Activated naive CD4-positive, alpha-beta T cell (primary cell): ENCODE measurements at places on chromosomes 3 and 15.

DNA sequence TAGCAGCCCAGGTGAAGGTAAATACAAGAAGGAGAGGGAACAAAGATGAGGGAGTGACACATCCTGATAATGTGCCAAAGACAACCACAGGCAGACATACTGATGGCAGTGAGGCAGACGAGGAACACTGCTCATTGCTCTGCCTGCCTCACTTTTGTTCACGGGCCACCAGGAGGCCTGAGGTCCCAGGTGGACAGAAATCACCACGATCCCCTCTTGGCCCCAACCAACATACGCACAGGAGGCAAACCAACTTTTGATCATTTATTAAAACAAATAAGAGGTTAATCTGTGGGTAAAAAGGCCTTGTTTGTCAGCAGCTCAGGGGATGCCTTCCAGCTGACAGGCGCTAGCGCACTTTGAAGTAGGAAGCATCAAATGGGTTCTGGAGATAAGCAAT is 4.2 kb downstream of the ALG1L2 start:
- no peak for DNase-seq

GRCh38 chr3:117486719-117487716 is 777.4 kb downstream of the TUSC7 start:
- DNase-seq: no peak

DNA sequence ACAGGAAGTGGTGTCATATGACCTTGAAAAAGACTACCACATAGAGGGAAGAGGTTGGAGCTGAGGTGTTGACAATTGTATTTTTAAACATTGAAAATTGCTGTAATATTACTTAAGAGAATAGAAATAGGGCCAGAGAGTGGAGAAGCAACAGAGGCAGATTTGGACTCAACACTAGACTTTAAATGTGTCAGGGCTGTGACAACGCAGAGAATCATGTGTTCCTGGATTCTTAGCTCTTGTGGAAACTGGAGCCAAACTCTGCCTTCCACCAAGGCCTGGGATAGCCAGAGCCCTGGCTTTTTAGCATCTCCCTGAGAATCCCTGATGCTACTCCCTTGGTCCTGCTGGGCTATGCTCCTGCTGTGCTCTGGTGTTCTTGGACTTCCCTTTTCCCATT is 277.5 kb downstream of the KCNH8 start:
- DNase-seq: no peak

- DNase-seq: no peak
Measured at GRCh38 chr3:1513662-1514061, 420.8 kb downstream of the CNTN6 start.

DNA sequence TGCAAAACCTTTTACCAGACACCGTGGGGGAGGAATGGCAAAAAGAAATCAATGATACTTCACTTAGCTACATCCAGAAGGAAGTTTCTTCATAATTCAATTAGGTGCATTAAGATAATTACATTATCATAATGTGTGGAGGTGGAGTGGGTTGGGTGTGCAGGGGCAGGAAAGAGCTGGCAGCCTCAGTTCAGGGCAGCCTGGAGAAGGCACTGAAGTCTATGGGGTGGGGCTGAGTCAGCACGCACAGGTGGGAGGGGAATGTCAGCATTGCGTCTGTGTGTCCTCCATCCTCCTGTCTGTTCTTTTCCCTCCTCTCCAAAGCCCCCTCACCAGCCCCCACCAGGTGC is 278.8 kb downstream of the GABRG3 start:
- no peak for DNase-seq

- no peak for DNase-seq
Measured at GRCh38 chr3:98166396-98166795, at the start of gene OR5H15. Gene OR5H15, plus strand, starts transcription at chr3:98166696. Its CDS starts 2,004 bp downstream, at chr3:98168700.

- no peak for DNase-seq
Measured at GRCh38 chr3:122502941-122503340, 11.8 kb downstream of the KPNA1 start.

DNA sequence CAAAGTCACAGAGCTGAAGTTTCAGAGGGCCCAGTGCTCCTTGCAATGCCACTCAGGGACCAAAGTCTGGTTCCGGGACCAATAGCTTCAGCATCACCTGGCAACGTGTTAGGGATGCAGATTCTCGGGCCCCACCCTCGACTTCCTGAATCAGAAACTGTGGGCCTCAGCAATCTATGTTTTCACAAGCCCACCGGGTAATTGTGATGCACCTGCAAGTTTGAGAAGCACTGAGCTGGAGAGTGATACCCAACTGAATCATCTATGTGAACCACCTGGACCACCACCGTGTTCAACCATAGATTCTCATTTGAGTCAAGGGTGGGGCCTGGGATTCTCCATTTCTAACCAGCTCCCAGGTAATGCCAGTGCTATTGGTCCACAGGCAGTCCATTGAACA is 55.7 kb downstream of the CORO2B start:
- DNase-seq: no peak

DNA sequence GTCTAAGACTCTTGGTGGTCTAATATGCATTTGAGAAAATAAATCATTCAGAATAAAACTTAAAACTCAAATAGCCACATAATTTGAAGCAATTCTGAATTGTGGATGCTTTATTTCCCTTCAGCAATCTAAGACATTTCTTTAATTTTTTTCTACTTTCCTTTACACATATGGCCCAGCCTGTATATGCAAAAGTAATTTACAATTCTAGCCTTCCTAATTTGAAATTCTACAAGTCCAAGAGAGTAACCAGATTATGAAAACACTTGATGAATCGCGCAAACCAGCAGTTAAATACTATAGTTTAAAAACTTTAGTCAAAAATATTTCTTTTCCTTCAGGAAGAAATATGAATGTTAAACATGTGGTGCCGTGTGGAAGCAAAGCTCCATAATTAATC is 1014.2 kb downstream of the TUSC7 start:
- no peak for DNase-seq

DNA sequence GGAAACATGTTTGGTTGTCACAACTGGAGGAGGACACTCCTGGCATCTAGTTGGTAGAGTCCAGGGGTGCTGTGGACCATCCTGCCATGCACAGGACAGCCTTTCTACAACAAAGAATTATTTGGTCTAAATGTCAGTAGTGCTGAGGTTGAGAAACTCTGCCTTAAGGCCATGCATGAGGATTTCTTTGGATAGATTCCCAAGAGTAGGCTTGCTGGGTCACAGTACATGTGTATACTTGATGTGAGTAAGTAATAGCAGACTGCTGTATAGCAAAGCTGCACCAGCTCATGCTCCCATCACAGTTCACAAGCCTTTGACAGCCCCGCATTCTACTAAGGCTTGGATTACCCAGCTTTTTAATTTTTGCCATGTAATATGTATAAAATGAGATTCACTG is 151.3 kb downstream of the MFSD1 start:
- no peak for DNase-seq

GRCh38 chr15:68700455-68701123 is 120.1 kb downstream of the ANP32A start:
- DNase-seq: no peak

GRCh38 chr15:95624616-95625361 is 705.7 kb upstream of the NR2F2 start:
- no peak for DNase-seq

- no peak for DNase-seq
Measured at GRCh38 chr3:22117751-22118346, 366.8 kb upstream of the ZNF385D start.

- DNase-seq: no peak
Measured at GRCh38 chr3:186754006-186754405, 29.4 kb upstream of the EIF4A2 start.
